ENCODE measurements at places on chromosomes 7 and 10. TPM values are rescaled to one million over a fixed set of nuclear protein-coding genes. Genes with fewer than 3 reads are reported as not detected.

ANXA8L1 gene
- not detected for total RNA-seq

- peaks cover 9% of the 10 kb centered on the region for H3K4me1 ChIP-seq
- no peaks in the 10 kb centered on the region for H3K36me3 ChIP-seq
- peak; percentile 78 for DNase-seq
- H3K27ac ChIP-seq, result no peak overlapping the region
These were observed 57.5 kb upstream of the CREB5 start for GRCh38 chr7:28354601-28355402.

DNA sequence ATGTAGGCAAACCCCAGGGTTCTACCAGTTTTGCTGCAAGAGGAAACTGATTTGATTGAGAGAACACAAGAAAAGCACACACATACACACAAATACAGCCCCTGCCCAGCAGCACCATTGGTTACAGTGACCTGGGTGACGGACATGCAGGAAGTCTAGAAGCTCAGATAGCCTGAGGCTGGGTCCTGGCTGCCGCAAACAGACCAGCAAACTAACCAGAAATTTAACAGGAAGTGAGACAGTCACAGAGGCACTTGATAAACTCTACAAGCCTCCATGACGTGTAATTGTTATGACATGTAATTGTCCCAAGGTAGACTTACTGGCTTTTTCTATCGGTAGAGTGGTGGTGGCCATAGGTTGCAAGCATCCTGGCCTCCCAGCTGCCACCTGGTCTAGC, 58.9 kb downstream of the PRKAR2B start:
- no peak overlapping the region for H3K27ac ChIP-seq
- no peaks in the 10 kb centered on the region for H3K27me3 ChIP-seq
- H3K4me3 ChIP-seq, result no peak overlapping the region
- H3K36me3 ChIP-seq, result no peaks in the 10 kb centered on the region

DNA sequence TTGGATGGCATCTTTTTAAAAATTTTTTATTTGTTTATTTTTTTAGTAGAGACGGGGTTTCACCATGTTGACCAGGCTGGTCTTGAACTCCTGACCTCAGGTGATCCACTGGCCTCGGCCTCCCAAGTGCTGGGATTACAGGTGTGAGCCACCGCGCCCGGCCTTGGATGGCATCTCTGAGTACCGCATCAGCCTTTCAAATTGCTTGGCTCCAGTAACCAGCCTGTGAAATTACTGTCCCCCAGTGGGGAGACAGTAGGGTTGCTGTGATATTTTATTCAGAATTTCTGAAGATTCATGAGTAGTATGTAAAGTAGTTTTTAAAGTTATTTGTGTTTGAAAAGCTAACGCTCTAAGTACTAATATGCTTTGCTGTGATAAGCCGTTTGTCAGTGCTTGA, 1.2 kb downstream of the NUB1 start:
- no peak for DNase-seq
- H3K27me3 ChIP-seq, result no peaks in the 10 kb centered on the region
- no peak overlapping the region for H3K27ac ChIP-seq

DNA sequence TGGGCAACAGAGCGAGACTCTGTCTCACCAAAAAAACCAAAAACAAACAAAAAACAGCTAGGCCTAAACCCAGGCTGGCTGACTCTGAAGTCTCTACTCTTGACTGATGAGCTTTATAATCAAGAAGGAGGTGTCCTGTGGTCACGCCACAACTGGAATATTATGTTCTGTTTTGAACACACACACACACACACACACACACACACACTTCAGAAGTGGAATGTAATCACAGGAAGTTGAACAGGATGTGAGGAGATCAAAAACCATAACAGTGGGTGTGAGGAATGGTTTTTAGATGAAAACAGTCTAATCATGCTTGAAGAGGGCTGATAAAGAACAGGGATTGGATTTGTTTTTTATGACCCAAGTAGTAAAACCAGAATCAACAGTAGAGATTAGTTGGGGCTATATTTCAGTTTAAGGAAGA, 51.1 kb upstream of the IL6 start:
- H3K27me3 ChIP-seq, result no peaks in the 10 kb centered on the region
- H3K4me1 ChIP-seq, result no peaks in the 10 kb centered on the region
- H3K4me3 ChIP-seq, result no peak overlapping the region
- no peak for DNase-seq
- H3K36me3 ChIP-seq, result no peaks in the 10 kb centered on the region

- H3K4me3 ChIP-seq, result no peak overlapping the region
- H3K27me3 ChIP-seq, result no peaks in the 10 kb centered on the region
- no peaks in the 10 kb centered on the region for H3K36me3 ChIP-seq
- no peak overlapping the region for H3K27ac ChIP-seq
- DNase-seq, result peak; percentile 18
These were observed 287.1 kb upstream of the C7orf33 start for GRCh38 chr7:148303295-148304082.

AKR1C2 gene
- 9.2 TPM for total RNA-seq

GRCh38 chr10:24415455-24416125, 206.7 kb downstream of the KIAA1217 start:
- DNase-seq, result peak; percentile 41
- no peaks in the 10 kb centered on the region for H3K27me3 ChIP-seq
- H3K27ac ChIP-seq, result no peak overlapping the region

ZYX gene
- total RNA-seq, result 29.1 TPM

GRCh38 chr7:33862946-33863814, 42.2 kb upstream of the BMPER start:
- no peaks in the 10 kb centered on the region for H3K27me3 ChIP-seq
- DNase-seq, result no peak
- no peaks in the 10 kb centered on the region for H3K36me3 ChIP-seq
- H3K27ac ChIP-seq, result no peak overlapping the region
- H3K4me1 ChIP-seq, result no peaks in the 10 kb centered on the region
- H3K4me3 ChIP-seq, result no peak overlapping the region

STAM gene
- 14.1 TPM for total RNA-seq

LDB3 gene
- 0.38 TPM for total RNA-seq

IGFBP1 gene
- not detected for total RNA-seq

GRCh38 chr7:49707891-49708290, 65.5 kb upstream of the VWC2 start:
- DNase-seq, result no peak
- no peak overlapping the region for H3K27ac ChIP-seq
- peaks cover under 1% of the 10 kb centered on the region for H3K4me1 ChIP-seq
- H3K36me3 ChIP-seq, result no peaks in the 10 kb centered on the region

All from pancreas (tissue), 10 donors.